ENCODE measurements at places on chromosomes 2 and 18.

DNA sequence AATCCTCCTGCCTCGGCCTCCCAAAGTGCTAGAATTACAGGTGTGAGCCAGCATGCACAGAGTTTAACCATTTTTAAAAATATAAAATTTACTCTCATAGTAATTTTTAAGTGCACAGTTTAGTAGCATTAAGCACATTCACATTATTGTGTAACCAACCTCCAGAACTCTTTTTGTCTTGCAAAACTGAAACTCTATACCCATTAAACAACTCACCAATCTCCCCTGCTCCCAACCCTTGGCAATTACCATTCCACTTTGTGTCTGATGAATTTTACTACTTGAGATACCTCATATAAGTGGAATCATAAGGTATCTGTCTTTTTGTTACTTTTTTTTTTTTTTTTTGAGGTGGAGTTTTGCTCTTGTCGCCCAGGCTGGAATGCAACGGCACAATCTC is 112.5 kb downstream of the BMPR2 start:
- DNase-seq: no peak

DNA sequence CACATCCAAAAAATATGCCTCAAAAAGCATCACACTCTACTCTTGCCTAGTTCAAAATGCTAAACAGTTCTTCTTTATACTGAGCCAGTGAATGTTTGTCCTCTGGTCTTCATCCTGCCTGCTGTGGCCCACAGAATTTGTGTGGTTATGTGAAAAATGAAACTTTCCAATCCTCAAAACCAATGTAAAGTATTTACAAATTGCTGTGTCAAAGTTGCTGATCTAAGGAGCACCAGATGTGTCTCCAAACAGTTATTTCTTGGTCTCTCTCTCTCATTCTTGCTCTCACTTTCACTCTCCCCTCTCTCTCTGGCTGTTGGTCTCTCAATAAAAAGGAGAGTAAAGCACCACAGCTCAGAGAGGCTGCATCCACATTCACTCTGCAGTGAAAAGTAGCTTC is 23.0 kb downstream of the EPHA4 start:
- no peak for DNase-seq

- DNase-seq: no peak
These were observed 119.7 kb upstream of the KLF7 start for GRCh38 chr2:207285473-207285815.

GRCh38 chr2:143936848-143937722 is 582.8 kb downstream of the ZEB2 start:
- peak; percentile 13 for DNase-seq

DNA sequence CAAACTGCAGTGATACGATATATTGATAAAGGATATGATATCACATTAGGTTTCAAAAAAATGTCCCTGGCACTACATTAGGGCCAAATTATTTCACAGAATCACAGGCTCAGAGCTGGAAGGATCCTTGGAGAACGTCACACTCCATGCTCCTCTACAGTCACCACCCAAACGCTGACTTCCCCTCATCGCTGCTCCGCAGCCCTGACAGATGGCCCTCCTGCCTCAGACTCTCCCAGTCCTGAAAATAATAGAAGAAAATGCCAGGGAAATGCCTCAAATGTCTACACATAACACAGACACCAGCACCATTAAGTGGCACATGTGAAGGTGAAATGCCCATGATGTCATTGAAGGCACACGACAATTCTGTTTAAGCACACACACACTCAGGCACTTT is 72.0 kb downstream of the ZNF521 start:
- DNase-seq: no peak

GRCh38 chr2:217551252-217551899 is 451.4 kb downstream of the TNS1 start:
- no peak for DNase-seq

DNA sequence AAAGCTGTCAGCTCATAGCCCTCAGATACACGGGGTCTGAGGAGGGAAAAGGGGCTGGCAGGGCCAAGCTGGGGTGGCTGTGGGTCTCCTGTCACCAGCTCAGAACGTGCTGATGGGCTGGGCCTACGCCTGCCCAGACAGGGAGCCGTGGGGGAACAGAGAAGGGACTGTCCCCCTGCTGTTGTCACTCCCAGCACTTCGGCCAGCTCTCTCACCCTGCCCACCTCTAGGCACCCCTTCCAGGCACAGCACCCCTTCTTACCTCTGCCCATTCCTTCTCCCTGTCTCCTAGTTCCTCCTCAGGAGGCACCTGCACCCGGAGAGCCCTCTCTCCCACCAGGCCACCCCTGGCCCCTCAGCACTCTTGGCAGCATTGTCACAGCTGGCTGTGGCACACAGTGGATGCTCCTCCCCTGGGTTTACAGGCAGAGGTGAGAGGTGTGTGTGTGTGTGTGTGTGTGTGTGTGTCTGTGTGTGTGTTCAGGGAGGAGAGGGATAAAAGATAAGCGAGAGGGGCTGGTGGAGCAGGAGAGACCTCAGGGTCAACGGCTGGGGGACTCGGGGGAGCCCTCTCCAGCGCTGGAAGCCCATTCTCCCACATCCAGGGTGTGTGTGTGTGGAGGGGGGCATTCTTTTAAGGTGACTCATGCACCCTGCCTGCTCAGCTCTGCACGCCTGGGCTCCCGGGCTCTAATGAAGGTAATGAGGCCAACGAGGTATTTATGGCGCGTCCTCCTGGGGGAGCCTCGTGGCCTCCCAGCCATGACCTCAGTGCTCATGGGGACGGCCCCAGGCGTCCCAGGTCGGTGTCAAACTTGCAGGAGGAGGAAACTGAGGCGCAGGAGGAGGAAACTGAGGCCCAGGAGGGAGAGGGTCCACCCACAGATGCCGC is 66.1 kb upstream of the SMAD7 start:
- DNase-seq: no peak

DNA sequence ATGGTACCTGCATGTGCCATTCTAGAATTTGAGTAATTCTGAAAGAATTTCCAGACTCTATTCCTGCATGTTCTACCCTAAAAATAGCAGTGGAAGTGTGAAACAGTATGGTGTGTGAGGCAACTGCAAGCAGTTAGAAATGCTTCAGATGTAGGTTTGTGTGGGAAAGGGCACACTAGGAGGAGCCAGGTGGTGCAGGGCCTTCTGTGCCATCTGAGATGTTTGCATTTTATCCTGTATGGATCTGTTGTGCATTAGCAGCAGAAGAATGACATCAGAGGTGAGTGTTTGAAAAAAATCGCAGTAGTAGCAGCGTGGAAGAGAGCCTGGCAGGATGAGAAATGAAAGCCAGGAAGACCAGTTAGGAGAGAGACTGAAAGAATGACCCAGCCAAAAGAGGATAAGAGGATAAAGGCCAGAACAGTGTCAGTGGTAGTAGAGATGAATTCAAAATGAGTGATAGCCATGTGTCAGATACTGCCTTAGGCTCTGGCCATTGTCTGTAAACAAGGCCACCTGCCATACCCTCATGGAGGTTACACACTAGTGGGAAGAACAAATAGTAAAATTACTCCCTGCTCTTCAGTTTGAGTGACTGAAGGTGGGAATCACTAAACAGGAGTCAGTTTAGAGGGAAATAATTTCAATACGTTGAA is 142.2 kb downstream of the PKP4 start:
- no peak for DNase-seq

DNA sequence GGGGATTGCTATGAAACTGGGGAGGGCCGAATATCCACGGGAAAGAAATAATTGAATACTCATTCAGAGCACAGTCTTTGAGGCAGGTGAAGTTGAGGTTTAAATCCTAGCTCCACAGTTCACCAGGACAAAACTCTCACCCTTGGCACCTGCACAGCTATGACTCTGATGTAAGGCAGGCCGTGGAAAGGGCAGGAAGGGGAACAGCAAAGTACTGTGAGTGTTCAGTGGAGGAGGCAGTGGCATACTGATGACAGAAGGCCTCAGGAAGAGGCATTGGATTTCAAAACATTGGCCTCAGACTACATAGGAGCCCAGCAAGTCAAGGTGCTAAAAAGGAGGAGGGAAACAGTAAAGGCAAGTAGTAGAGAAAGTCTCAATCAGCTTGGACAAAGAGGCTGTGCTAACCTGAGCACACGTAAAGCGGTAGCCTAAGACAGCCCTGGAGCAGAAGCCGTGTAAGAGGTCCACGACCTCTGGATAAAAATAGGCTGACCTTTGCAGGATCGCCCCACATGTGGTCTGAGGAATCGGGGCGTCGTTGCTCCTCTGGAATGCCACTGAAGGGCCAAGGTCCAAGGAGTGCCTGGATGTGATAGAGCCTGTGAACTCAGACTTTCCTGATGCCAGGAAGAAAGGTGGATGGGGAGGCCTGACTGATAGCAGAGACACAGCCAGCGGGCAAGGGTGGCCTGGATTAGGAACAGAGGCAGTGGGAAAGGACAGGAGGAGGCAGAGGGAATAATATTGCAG is 243.6 kb downstream of the PID1 start:
- DNase-seq: no peak

DNA sequence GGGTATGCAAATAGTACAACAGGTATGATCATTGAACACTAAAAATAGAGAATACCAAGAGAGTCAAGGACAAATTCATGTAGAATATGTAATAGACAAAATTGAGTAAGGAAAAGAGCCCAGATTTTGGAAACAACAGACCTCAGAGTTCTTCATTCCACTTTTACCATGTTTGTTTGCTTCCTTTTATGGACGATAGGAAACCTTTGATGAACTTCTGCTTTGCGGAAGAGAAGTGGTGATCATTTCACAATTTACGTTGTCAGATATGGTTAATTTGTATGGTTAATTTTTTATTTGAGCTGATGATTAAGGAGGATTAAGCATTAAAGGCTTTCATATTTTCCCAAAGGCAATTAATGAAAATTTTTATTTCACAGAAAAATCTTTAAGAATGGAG is 16.3 kb downstream of the MARCHF7 start:
- DNase-seq: no peak

GRCh38 chr2:19775838-19776237 is 125.9 kb downstream of the TTC32 start:
- DNase-seq: no peak

DNA sequence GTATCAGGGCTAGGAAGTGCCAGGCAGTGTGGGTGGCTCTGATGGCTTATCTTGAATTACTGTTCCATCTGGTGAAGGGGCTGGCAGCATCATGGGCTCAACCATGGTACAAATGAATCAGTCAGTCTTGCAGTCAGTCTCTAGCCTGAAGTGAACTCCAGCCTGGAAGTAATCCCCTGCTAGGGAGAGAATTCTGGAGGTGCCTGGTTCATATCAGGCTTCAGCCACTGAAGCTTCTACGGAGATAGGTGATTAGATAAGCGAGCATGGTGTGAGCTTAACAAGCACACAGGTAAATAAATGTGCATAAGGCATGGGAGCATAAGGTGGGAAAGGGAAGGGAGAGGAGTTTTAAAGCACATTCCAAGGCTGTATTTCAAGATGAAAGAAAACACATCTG is 541.7 kb downstream of the MBD2 start:
- DNase-seq: no peak

DNA sequence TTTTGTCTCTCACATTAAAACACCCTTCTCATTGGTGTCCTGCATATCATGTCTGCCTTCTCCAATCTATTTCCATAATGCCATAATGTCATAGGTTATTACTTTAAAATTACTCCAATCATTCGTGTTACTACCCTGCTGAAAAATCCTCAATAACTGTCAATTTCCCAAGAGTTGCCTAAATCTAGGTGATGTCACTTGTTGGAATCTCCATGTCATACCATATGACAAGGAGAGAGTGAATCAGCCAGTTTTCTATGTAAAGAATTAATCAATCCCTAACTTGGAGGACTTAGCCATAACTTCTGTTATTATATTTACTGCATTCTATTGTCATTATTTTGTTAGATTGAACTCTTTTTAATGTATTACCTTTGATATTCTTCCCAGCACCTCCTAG is 62.5 kb downstream of the PHLPP1 start:
- DNase-seq: no peak

- no peak for DNase-seq
These were observed 1182.4 kb upstream of the ZEB2 start for GRCh38 chr2:145702305-145702704.

GRCh38 chr2:52135235-52135634 is 1103.3 kb upstream of the NRXN1 start:
- DNase-seq: no peak

DNA sequence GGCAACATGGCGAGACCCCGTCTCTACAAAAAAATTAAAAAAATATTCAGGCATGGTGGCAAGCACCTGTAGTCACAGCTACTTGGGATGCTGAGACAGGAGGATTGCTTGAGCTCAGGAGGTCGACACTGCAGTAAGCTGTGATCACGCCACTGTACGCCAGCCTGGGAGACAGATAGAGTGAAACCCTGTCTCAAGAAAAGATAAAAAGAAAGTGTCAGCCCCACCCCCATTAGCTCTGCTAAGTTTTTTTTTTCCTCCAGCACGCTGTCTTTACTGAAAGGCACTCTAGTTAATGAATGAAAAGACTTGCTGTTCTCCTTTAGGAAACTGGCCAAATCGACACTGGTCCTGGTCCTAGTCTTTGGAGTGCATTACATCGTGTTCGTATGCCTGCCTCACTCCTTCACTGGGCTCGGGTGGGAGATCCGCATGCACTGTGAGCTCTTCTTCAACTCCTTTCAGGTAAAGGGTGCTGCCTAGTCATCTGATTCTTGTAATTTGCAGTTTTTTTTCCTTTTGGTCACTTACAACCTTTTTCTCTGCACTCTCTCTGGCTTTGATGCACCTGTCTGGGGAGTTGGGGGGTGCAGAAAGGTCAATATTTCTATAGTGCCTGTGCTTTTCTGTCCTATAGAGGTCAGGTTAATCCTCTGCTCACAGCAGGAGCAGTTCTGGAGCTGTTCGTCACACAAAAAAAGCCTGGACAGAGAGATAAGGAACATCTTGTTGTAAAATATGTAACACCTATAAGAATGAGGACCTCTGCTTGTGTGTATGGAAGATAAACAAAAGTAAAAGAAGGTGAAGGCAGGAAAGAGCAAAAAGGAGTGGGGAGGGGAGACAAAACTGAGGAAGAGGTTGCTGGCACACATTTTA is 82.3 kb downstream of the PTH2R start:
- DNase-seq: no peak

GRCh38 chr2:19810637-19811036 is 91.1 kb downstream of the TTC32 start:
- DNase-seq: no peak

DNA sequence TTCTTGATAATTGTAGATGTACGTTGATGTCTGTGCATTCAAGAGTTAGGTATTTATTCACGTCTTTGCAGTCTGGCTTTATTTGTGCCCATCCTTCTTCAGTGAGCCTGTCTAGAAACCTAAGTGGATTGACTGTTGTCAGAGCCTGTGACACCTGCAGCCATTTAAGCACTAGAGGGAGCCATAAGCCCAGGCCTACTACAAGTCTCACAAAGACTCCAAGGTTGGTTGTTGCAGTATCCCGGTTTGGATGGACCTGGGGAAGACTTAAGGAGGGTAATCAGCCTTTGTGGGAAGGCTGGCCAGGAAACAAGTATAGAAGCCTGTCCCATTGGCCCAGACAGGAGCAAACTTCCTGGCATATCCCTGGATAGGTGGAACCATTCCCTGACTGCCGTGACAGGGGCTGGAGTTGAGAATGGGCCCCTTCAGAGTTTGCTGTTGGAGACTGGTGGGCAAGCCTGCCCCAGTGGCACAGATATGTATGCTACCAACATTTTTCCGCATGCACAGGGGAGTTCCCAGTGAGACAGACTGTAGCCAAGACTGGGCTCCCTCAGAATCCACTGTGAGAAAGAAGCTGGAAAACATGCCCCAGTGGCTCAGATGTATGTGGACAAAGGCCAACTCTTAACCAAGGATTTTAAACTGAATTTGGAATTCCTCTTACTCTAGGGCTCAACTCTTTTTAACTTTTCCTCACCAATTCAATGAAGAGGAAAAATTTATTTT is 9.3 kb upstream of the LRRC30 start:
- no peak for DNase-seq

- DNase-seq: no peak
These were observed 127.0 kb downstream of the PLEKHM3 start for GRCh38 chr2:207898354-207898695.

All from activated naive CD4-positive, alpha-beta T cell treated with anti-CD3 and anti-CD28 coated beads, Interleukin-2, amount 50 U/mL, for 16 hours (primary cell).